Fibroblast of skin of back (primary cell): ENCODE measurements at places on chromosomes 11 and 22.

DNA sequence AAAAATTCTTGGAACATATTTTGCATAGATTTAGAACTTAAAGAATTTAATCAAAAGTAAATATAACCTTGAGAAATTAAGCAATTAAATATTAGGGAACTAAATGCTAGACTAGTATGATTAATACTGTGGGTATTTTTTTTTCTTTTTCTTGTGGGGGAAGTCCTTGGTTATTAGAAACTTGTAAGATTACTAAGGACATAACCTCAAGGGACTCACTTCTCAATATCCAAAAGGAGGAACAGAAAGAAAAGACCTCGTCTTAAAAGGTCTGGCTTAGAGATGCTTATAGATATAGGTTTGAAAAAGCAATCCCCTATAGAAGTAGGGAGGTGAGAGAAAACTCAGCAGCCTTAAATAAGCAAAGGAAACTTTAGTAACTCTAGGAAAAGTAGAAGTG is 368.5 kb downstream of the INSC start:
- no peak for DNase-seq

DNA sequence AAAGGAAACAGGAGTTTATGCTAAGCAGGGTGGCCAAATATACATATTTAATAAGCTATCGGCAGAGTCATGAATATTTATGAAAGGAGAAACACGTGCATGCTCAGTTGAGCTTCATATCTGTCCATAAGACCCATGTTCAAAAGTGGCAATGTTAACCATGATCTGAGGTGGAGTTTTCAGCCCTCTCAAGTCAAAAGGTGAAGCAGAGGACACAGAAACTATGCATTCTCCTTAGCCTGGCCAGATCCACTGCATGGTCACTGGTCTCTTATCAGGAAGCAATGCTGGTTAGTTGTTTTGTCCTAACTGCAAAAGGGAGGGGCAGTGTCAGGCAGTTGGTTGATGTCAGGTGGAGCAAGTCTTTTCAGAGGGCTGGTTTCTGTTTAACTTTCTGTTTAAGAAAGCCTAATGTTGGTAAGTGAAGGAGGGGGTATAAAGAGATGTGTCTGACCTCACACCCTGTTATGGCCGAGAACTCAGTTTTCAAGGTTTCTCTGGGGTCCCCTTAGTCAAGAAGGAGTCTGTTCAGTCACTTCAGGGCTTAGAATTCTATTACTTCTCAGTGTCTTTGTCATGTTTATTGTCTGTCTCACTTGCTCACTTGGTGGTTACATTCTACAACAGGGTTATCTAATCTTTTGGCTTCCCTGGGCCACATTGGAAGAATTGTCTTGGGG is 5.5 kb upstream of the SELENOH start:
- no peak for DNase-seq

DNA sequence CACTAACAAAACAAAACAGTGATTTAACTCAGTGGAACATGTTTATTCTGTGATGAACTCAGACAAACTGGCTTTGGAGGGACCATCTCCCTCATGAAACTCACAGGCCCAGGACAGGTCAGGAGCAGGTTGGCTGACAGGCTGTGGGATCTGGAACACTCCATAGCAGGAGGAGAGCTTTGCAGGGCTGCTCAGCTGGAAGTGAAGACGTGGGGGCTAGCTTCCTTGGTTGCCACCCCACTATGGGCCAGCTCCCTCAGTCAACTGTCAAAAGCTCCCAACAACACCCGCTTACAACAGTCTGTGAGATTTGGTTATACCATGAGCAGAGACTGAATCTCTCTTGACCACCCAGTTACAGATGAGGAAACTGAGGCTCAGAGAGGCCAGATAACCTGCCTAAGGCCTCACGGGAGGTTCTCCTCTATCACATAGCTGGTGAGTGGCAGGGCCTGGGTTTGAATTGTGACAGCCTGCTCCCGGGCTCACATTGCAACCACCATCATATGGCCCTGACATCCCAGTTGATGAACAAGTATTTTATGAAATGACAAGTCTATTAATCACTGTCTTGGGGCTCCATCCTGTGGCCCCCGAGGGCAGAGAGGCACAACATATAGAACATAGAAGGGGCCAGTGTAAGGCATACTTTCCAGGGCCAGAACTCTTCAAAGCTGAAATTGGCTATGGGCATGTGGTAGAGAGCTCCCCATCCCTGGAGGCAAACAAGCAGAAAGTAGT is 473.4 kb downstream of the MN1 start:
- DNase-seq: peak; percentile 24

- no peak for DNase-seq
Measured at GRCh38 chr11:114015117-114015516, 40.2 kb downstream of the HTR3A start.

DNA sequence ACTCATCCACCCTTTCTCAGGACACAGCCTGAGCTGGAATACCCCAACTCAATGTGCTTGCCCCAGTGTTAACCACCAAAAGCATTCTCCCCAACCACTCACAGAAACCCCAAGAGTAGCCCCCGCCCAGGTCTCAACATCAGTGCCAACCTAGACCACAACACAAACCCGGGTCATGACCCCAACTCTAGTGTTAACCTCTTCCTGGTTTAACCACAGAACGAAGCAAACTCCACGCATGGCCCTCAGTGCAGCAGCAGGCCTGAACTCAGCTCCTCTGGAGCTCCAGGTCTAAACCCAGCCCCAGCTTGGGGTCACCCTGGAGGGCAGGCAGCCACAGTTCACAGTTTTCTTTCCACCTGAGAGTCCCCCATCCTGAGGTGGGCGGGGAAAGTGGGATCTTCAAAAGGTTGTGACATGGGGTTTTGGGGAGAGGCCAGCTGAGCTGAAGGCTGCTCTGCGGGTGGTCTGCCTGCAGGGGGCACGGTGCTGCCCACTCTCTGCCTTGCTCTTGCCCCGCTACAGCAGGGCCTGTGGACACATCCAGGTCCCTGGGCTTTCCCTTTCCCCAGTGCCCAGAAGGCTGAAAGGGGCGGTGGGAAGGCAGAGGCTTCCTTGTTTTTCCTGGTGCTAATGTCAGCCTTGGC is 37.9 kb downstream of the NECTIN1 start:
- no peak for DNase-seq

DNA sequence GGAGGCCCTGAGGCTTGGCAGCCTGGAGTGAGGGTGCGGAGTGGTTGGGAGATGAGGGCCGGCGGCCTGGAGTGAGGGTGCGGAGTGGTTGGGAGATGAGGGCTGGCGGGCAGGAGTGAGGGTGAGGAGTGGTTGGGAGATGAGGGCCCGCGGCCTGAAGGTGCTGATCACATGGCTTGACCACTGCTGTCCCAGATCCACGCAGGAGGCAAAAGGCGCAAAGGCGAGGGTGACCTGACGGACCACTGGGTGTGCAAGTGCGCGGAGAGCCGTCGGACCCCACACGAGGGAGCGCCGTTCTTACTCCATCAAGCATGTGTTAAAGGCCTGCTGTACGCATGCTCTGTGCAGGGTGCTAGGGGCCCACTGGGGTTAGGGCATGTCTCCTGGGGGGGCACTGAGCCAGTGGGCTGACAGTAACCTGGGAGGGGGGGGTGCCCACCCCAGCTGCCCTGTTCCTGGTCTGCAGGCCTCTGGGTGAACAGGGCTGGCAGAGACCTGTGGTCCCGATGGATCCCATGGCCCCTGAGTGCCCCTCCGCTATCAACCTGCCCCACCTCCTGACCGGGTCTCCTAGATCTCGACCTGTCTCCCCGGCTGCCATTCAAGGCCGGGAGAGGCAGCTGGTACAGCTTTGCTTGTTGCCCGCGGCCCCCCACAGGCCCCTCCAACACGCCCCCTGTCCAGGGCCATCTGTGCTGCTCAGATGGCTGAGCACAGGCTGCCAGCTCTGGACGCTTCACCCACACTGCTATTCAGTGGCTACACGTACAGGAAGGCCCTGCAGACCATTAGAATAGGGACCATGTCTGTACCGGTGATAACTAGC is 21.1 kb downstream of the MRGPRD start:
- no peak for DNase-seq

DNA sequence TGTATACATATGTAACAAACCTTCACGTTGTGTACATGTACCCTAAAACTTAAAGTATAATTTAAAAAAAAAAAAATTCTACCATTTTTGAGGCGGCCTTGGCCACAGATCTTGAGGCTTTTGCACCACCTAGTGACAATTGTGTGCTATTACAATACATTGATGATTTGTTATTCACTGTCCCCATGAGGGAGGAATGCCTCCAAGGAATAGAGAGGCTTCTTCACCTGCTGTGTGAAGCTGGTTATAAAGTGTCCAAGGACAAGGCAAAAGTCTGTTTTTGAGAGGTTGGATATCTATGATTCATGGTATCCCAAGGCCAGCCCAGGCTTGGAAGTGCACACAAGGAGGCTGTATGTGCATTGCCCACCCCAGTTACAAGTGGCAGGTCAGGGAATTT is 30.7 kb downstream of the SLC22A25 start:
- DNase-seq: peak; percentile 28

GRCh38 chr11:81246941-81247340 is 1486.7 kb downstream of the FAM181B start:
- DNase-seq: no peak

DNA sequence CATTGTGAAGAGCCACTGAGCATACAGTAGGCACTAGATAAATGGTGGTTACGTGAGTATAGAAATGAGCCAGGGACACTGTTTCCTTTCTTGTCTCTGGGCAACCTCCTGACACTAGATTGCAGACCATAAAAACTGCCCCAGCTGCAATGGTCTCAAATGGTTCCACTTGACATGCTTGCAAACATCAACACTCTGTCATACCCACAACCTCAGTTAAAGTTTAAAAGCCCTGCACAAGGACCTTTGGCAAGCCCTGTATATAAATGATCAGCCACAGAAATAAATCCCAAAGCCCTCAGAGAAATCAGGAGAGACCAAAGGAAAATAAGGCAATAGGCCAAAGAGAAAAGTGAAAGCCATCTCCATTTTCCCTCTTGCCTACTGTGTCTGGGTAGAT is 20.7 kb downstream of the PLEKHA7 start:
- DNase-seq: no peak

- peak; percentile 52 for DNase-seq
Measured at GRCh38 chr22:50529897-50530579, at the start of gene TYMP. Gene TYMP, minus strand, starts transcription at chr22:50530012. Its CDS starts 303 bp downstream, at chr22:50529709.

GRCh38 chr11:122742301-122743018 is 86.9 kb downstream of the UBASH3B start:
- no peak for DNase-seq

- DNase-seq: no peak
Measured at GRCh38 chr11:62627713-62628112, 5.9 kb upstream of the B3GAT3 start.

GRCh38 chr11:110573411-110573810 is 138.8 kb downstream of the ARHGAP20 start:
- DNase-seq: no peak

DNA sequence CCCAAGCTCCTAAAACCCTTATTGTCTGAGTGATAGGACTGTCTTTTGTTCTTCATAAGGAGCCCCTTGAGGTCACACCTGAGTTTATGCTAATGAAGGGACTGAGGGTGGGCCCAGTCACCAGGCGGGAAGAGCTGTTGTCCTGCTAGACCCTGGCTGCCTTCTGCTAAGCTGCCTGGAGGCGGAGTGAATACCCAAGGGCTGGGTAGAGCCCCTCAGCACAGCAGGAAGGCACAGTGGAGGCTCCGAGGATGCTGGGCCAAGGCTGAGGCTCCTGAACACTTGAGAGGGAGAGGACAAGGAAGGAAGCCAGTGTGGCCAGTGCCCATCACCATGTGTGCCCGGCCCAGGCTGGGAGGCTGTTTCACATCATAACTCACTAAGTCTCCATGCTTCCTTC is 4.8 kb upstream of the PHF21B start:
- DNase-seq: no peak

GRCh38 chr11:64164392-64165312 is 1.3 kb downstream of the MACROD1 start:
- peak; percentile 22 for DNase-seq

DNA sequence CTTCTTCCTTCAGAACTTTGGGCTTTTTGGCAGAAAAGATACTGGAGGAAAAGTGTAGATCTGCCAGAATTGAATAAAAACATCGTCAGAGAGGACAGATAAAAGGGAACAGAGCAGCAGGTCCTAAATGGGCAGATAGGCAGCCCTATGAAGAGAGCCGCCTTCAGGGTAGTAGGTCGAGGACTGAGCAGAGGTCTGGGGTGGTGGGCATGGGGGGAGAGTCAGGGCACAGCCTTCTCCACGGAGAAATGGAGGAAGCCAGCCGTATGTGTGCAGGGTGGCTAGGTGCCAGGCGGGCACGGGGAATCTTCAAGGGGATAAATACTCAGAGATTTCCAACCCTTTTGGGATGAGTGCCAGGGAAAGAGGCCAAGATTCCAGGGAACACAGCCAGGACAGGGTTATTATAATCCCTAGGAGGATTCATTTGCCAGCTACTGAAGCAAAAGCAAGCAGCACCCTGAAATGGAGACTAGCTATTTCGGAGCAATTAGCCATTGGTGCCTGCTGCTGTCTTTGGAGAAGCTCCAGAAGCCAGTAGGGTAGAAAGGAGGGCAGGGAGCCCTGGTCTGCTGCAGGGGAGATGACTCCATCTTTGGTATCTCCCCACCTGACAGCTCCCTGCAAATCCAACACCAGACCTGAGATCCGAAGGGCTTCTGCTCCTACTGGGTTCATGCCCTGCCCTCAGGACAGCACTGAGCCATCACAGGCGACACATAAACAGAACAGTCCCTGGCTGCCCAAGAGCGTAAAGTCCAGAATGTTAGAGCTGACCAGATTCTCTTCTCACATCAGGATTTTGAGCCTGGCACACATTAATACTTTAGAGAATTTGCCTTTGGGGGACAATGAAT is 174.5 kb upstream of the NTM start:
- peak; percentile 81 for DNase-seq

- DNase-seq: peak; percentile 59
Measured at GRCh38 chr11:61899146-61899841, 7.9 kb upstream of the FADS3 start.

GRCh38 chr11:71418643-71419042 is 29.6 kb downstream of the DHCR7 start:
- no peak for DNase-seq

DNA sequence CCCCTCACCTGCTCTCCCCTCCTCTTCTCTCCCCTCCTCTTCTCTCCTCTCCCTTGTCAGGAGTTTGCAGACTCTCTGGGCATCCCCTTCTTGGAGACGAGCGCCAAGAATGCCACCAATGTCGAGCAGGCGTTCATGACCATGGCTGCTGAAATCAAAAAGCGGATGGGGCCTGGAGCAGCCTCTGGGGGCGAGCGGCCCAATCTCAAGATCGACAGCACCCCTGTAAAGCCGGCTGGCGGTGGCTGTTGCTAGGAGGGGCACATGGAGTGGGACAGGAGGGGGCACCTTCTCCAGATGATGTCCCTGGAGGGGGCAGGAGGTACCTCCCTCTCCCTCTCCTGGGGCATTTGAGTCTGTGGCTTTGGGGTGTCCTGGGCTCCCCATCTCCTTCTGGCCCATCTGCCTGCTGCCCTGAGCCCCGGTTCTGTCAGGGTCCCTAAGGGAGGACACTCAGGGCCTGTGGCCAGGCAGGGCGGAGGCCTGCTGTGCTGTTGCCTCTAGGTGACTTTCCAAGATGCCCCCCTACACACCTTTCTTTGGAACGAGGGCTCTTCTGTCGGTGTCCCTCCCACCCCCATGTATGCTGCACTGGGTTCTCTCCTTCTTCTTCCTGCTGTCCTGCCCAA is 1.9 kb upstream of the CNIH2 start:
- DNase-seq: no peak

- DNase-seq: peak; percentile 67
Measured at GRCh38 chr11:116862951-116863350, 25.5 kb upstream of the APOA1 start.

GRCh38 chr11:69909561-69910518 is 90.6 kb upstream of the FGF3 start:
- peak; percentile 17 for DNase-seq

GRCh38 chr11:33722590-33723234 is 13.5 kb downstream of the CD59 start:
- peak; percentile 95 for DNase-seq

- DNase-seq: no peak
Measured at GRCh38 chr22:50325444-50326224, 1.2 kb downstream of the DENND6B start.
